Aorta (tissue), 5 donors: ENCODE measurements at places on chromosomes 11 and 22.

DNA sequence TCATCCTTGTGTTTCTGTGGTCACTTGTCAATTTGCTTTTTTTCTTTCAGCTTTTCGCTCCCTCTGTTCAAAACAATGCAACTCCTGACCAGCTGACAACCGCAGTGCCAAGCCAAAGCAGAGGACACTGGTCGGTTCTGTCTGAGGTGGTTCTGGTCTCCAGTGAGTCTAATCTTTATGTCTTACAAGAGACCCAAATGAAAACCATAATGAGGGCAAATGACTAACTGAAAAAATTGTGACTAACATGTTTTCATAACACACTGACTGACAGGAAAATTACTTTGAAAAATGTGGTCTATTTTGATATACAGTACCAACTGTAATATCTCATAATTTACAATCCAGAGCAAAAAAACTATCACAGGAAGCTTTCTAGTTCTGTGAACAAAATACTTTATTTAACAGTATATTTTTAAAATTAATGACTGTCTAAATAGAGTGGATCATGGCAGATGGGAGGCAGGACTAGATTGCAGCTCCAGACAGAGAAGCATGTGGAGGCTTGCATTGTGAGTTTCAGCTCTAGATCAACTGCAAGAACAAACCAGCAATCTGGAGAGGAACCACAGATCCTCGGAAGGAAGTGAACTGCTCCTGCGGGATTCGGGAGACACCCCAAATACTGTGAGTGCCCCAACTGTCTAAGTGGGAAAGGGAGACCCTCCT lies 311.8 kb downstream of the SBF2 start:
- DNase-seq = no peak

GRCh38 chr11:4041731-4042391 lies 52.7 kb upstream of the RRM1 start:
- DNase-seq = no peak

GRCh38 chr11:26017322-26017860 lies 314.5 kb upstream of the ANO3 start:
- DNase-seq = no peak

GRCh38 chr11:43810929-43811596 lies 69.6 kb upstream of the ALKBH3 start:
- no peak for DNase-seq

DNA sequence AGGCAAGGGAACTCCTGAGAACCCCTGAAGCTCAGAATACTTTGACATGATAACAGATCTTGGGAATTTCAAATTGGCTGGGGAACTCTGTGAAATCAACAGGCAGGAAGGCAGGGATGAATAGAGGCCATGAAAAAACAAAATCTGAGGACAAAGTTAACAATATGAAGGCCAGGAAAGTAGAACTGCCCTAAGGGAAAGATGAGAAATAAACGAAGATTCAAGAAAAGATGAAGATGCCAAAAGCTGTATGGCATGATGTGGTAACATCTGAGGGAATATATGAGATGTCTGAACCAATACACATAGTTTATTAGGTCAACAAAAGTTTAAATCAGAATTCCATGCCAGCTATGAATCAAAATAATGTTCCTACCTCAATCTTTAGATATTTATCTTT lies 25.0 kb downstream of the SERGEF start:
- DNase-seq = no peak
